ENCODE measurements at places on chromosomes 5 and 9. TPM values are rescaled to one million over a fixed set of nuclear protein-coding genes. Genes with fewer than 3 reads are reported as not detected.

The MAP3K1 gene
- total RNA-seq: 113 TPM

GRCh38 chr5:96699186-96699820 lies 37.1 kb downstream of the CAST start:
- H3K36me3 ChIP-seq: peaks cover 10% of the 10 kb centered on the region
- no peaks in the 10 kb centered on the region for H3K27me3 ChIP-seq
- H3K27ac ChIP-seq: no peak overlapping the region
- H3K4me1 ChIP-seq: peaks cover 10% of the 10 kb centered on the region

DNA sequence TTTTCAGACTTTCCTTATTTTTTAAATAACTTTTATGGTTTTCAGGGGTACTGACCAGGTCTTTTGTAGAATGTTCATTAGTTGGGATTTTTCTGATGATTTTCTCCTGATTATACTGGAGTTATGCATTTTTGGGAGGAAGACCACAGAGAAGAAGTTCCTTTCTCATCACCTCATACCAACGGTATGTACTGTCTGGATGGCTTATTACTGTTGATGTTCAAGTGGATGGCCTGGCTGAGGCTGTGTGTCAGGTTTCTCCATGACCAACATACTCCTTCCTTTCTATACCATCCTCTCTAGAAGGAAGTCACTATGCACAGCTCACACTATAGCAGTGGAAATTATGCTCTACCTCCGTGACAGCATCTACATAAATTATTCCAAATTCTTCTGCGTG lies 71.1 kb upstream of the NR3C1 start:
- no peak overlapping the region for H3K4me3 ChIP-seq
- no peak for DNase-seq
- no peaks in the 10 kb centered on the region for H3K36me3 ChIP-seq
- H3K27me3 ChIP-seq: no peaks in the 10 kb centered on the region
- no peaks in the 10 kb centered on the region for H3K4me1 ChIP-seq
- H3K27ac ChIP-seq: no peak overlapping the region

DNA sequence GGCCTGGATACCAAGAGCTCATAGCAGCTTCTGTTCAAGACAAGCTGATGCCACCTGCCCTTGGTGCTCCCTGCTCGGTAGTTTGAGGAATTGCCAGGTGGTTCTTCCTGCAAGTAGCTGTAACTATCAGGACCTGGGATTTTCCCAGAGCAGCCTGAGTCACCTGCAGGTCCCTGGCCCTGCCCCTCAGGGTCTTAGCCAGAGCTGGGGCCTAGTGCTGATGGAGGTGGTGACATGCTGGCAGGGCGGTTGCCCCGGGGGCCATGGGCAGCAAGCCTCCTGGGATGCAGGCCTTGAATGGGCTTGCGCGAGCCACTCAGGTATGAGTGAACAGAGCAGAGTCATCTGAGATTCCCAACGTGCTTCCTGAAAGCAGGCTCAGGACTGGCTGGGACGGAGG lies 262.3 kb downstream of the HSPA4 start:
- no peaks in the 10 kb centered on the region for H3K36me3 ChIP-seq
- no peaks in the 10 kb centered on the region for H3K4me1 ChIP-seq
- no peak overlapping the region for H3K27ac ChIP-seq
- H3K27me3 ChIP-seq: no peaks in the 10 kb centered on the region

- H3K4me1 ChIP-seq: peaks cover 3% of the 10 kb centered on the region
- H3K36me3 ChIP-seq: no peaks in the 10 kb centered on the region
- H3K27me3 ChIP-seq: peaks cover 3% of the 10 kb centered on the region
- H3K27ac ChIP-seq: no peak overlapping the region
- DNase-seq: no peak
Observed at GRCh38 chr9:137882506-137882821, 4.9 kb downstream of the CACNA1B start.

GRCh38 chr9:132946211-132946610 lies 1.8 kb upstream of the TSC1 start:
- H3K27me3 ChIP-seq: no peaks in the 10 kb centered on the region
- H3K4me1 ChIP-seq: peaks cover 21% of the 10 kb centered on the region
- H3K27ac ChIP-seq: no peak overlapping the region
- no peak overlapping the region for H3K4me3 ChIP-seq
- H3K36me3 ChIP-seq: no peaks in the 10 kb centered on the region
